ENCODE measurements at places on chromosomes 3 and 15.

GRCh38 chr3:26752466-26752865, 129.9 kb downstream of the LRRC3B start:
- no peak for DNase-seq

GRCh38 chr15:87753539-87753938, 503.0 kb downstream of the NTRK3 start:
- DNase-seq: no peak

DNA sequence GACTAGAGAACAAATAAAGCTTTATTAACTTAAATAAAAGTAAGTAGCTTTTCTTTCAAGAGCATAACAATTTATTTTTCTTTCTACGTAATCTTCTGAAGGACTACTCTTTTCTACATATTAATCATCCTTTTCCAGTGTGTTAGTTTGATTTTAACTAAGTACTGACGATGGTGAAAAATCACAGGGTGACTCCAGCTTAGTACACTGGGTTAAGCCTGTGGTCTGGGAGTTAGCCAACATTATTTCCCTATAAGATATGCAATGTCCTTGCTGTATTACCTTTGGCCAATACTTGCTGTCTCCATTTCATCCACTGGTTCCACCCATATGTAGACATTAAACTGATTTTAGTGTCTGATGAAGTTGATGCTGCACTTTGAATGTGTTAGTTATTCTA, 508.6 kb upstream of the SUCLG2 start:
- no peak for DNase-seq

DNA sequence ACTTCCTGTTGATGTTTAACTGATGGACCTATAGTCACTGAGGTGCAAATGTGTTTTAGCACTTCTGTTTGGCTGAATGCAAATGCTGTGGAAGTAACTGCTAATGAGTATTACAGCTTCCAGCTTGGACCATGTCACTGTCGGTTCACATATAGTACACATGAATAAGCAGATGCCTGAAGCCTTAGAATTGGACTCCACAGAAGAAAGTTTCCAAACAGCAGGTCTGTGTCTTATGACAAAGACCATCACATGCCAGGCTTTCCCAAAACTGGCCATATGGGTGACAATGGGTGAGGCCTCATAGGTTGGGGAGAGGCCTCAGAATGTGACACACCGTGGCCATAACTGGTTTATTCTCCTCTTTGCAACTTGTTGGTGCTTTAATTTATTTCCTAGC, 241.8 kb downstream of the WNT5A start:
- no peak for DNase-seq

DNA sequence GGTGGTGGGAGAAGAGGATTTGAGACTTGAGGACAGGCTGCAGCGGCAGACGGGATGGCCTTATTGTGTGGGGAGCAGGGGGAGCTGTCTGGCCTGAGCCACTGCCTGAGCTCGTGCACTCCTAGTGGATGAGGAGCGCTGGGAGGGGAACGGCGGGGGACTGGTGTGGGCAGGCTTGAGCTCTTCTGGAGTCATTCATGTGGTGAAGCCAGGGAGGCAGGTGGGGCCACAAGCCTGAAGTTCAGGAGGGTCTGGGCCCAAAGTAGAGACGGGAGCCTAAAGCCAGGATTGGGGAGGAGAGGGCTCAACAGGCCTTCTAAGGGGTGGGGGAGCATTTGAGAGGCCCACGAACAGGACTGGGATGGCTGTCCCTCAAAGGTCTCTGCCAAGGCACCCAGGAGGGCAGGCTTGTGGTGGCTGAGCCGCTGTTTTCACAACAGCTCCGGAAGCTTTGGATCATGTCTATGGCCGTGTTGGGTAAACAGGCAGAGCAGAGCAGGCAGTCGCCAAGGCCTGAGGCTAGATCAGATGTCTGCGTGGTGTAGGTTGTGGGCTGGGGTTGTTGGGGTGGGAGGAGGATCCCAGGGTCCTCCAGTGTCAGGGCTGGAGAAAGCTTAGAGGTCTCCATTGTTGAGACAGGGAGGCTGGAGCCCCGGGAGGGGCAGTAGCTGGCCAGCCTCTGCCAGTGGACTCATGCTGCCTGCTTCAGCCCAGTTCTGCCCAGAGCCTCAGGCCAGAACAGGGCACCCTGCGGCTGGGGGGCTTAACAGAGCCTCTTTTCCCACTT, 8.2 kb downstream of the PRKCD start:
- no peak for DNase-seq

GRCh38 chr3:45933591-45933990, 9.7 kb upstream of the CXCR6 start:
- DNase-seq: no peak

DNA sequence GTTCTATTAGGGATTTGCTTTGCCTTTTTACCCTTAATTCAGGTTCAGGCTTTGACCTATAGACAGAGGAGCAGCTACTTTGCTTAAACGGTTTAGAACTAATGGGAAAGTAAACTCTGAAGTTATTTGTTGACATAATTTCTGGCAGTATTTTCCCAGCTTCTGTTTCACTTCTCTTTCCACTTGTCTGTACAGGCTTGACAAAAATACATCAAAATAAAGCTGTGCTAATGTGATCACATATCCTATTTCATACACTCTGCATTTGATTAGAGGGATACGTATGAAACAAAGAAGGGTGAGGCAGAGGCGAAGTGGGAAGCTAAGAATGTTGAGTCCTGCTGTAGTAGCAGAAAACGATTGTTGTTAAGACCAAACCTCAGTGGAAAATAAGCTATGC, 389.1 kb upstream of the RARB start:
- no peak for DNase-seq

- no peak for DNase-seq
Measured at GRCh38 chr15:40333922-40334492, 6.7 kb downstream of the CCDC9B start.

DNA sequence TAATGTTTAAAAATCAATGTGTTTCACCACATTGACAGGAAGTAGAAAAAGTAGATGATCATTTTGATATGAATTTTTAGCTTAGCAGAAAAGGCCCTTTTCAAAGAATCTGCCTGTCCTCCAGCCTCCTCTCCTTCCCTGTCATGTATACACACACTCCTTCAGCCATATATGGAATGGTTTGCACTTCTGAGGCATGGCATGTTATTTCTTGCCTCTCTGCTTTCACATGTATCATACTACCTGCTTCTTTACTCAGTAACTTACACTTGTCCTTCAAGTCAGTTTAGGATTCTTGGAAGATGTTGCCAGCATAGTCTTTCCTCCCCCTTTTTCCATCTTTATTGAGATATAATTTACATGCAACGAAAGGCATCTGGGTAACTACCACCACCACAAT, 79.0 kb downstream of the REC114 start:
- no peak for DNase-seq

GRCh38 chr3:160052385-160053047, 63.9 kb downstream of the IL12A start:
- DNase-seq: no peak

- no peak for DNase-seq
Measured at GRCh38 chr3:18100121-18100520, 325.0 kb downstream of the SATB1 start.

DNA sequence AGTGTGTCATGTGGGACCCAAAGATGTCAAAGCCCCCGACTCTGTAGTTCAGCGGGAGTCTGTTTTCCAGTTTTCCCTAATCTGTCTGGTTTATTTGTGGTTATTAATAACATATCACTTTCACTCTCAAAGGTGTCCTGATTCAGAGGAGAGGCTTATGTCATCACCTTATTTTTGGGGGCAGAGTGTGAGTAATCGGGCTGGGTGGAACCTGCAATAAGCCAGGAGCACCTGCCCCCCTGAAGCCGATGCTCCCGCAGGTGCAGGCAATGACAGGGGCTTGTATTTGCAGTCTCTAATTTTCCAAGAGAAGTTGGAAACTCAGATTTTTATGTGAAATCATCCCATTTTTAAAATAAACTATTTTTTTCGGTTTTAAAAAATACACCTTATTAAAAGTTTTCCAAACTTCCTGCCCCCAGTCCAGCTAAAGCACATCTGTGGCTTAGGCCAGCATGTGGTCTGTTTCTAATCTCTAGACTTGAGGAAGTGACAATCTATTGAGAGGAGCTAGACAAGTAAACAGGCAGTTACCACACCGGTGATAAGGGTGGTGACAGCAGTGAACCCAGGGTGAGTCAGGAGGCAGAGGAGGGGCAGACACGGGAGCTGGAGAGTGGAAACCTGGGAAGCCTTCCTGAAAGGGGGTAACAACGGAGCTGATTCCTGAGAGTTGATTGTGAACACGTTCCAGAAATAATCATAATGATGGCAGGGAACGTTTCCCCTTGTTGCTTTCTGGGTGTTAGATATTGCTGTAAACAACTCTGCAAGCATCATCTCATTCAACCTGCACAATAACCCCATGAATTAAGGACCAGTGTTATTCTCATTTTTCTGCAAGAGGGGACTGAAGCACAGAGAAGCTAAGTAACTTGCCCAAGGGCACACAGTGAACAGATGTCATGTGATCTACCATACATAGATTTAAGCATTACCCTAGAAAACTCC, 37.2 kb downstream of the BHLHE40 start:
- DNase-seq: no peak

DNA sequence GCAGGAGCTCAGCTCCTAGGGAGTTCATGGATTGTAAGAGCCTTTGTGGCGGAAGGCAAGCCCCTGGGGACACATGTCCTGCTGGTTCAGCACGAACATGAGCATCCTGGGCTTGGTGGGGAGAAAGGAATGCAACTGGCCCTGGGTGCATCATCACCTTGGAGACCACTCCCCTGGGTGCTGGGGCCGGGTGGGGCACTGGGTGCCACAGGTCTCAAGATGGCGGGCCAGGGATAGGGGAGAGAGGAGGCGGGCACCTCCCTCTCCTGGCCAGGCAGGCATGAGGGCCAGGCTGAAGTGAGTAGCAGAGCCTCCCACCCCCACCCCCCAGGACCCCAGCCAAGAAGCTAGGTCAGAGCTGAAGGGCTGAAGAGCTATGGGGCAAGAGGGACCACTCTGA, 768 bp downstream of the PCBP4 start:
- no peak for DNase-seq

DNA sequence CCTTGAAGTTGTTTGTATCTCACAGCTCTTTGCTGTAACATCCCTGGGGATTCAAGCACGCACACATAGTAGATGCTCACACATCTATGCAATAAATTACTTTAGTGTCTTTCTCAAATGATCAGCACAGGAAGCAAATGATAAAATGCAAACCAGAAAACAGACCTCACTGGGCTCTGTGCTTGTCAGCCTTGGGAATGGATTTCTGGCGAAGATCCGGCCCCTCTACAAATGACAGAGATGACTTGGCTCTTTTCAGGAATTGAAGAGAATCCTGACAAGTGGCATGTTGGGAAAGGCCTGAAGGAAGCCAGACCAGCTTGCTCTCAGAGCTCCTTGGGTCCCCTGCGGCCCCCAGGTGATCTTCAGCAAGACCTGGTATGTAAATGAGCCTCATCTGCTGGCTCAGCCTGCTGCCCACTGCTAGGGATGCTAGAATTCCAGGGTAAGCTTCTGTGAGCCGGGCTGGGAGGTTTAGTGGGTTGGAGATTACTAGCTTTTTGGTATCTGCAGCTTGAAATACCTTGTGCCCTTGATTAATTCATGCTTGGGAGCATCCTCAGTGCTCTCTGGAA, 54.1 kb downstream of the LPP start:
- no peak for DNase-seq

DNA sequence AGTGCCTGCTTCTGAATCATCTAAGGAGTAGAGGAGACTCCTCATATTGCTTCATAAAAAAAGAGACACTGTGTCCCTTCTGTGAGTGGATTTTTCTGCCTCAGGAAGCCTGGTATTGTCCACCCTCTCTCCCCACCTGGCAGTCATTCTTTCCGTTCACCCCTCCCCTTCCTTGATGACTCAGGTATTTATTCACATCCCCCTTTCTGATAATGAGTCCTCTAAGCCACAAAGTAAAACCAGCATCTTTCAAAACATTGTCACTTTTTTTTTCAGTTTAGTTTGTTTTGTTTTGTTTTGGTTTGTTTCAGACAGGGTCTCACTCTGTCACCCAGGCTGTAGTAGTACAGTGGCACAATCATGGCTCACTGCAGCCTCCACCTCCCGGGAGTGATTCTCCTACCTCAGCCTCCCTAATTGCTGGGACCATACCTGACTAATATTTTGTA, 65.2 kb upstream of the UBE2E1 start:
- no peak for DNase-seq

- no peak for DNase-seq
Measured at GRCh38 chr3:120276767-120277166, 8.3 kb downstream of the GPR156 start.

- DNase-seq: peak; percentile 86
Measured at GRCh38 chr15:96327155-96327741, 3.3 kb upstream of the NR2F2 start.

DNA sequence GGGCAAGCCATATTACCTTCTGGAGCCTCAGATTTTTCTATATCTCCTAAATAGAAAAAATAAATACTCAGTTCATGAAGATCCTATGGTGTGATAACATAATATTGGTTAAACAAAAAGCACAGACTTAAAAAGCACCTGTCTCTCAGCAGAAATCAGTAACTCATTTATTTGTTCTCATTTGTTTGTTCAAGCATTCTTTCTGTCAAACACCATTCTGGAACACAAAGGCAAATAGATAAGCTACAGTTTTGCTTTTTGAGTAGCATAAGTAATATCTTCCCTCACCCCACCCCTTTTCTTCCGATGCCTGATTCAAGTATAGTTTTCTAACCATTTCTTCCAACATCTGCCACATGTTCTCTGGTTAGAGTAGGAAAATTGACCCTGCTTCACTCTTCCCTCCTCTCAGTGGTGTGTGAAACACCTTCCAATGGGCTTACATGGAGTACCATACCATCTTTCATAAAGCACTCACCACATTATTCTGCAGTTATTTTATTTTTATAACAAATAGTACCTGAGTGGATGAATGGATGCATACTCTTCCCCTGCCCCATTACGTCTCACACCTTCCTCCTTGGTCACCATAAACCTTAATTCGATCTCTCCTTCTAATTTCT, 8.4 kb upstream of the IL1RAP start:
- DNase-seq: no peak

Data from HFF-Myc (cell line).